ENCODE measurements at places on chromosomes 12 and 14.
A peak's percentile ranks its signal among the peaks of the same experiment; 100 is the strongest.

DNA sequence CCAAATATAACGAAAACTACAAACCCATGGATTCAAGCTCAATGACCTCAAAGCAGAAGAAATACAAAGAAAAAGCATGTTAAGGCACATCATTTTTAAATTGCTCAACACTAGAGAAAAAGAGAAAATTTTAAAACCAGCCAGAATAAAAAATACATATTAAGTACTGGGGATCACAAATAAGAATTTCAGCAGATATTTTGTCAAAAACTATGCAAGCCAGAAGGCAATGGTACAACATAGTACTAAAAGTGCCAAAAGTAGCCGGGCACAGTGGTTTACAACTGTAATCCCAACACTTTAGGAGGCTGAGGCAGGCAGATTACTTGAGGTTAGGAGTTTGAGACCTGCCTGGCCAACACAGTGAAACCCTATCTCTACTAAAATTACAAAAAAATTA is 10.2 kb downstream of the SGPP1 start:
- peak; percentile 10 for DNase-seq

DNA sequence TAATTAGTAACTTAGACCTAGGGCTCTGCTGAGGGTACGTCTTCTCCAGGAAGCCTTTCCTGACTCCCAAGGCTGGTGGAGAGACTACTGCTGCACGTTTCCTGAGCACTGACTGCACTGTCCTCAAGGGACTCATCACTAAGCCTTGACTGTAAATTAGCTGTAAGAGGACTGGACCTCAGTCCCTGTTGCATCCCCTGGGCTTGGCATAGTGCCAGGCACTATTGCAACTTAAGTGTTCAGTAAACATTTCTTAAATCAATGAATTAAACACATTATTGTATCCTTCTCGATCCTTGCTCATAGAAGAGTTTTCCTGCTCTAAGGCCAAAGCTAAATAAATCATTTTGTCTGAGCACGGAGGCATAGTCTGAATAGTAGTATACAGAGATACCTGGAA is 31.9 kb upstream of the IFNG-AS1 start:
- DNase-seq = peak; percentile 49

DNA sequence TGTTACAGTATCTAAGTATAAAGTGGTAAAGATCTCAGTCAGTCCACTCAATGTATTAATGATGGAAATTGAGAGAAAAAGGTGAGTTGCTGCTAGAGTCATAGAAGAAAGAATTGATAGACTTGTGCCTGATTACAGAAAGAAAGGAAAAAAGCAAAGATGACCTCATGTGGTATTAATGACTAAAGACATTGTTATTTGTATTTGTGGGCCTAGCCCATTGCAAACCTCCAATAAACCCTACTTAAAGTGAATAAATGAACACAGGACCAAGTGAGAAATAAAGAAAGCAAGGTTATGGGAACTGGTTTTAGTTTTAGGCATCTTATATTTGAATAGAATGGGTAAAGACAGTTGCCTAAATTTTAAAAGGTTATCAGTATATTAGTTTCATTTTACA is 105.5 kb downstream of the SYT1 start:
- no peak for DNase-seq

- DNase-seq = no peak
Observed at GRCh38 chr14:32633930-32634329, 304.7 kb upstream of the NPAS3 start.

DNA sequence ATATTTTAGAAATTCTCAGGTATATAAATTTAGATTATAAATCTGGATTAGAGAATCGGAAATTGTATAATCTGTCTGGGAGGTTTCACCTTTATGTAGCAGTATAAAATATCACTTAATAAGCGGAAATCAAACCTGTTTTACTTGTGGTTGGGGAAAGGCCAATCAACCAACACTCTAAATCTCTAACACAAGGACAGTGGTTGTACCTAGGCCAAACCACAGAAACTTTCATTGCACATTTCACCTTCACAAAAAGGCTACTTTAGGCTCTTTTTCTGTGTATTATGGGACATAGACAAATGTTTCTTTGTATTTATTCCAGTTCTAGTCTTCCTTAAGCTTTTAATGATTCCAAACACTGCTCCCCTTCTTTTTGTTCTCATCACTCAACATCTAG is 19.8 kb downstream of the ERH start:
- no peak for DNase-seq

- no peak for DNase-seq
Observed at GRCh38 chr14:90728951-90729350, 87.3 kb downstream of the TTC7B start.

DNA sequence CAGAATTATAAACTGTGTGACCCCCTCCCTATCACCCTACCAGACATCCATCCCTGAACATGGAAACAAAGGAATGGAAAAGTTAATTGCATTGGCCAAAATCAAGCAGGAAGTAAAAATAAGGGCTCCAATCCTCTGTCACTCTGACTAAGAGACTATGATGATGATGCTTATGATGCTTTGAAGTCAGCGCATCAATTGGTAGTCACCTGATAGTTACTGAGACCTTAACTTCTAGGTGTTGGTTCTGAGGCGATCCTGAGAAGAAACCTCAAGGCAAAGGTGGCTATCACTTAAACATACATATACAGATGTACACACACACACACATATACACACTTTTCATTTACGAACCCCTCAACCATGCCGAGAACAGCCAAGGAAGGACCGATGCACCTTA is 6.6 kb downstream of the ITPR2 start:
- no peak for DNase-seq

DNA sequence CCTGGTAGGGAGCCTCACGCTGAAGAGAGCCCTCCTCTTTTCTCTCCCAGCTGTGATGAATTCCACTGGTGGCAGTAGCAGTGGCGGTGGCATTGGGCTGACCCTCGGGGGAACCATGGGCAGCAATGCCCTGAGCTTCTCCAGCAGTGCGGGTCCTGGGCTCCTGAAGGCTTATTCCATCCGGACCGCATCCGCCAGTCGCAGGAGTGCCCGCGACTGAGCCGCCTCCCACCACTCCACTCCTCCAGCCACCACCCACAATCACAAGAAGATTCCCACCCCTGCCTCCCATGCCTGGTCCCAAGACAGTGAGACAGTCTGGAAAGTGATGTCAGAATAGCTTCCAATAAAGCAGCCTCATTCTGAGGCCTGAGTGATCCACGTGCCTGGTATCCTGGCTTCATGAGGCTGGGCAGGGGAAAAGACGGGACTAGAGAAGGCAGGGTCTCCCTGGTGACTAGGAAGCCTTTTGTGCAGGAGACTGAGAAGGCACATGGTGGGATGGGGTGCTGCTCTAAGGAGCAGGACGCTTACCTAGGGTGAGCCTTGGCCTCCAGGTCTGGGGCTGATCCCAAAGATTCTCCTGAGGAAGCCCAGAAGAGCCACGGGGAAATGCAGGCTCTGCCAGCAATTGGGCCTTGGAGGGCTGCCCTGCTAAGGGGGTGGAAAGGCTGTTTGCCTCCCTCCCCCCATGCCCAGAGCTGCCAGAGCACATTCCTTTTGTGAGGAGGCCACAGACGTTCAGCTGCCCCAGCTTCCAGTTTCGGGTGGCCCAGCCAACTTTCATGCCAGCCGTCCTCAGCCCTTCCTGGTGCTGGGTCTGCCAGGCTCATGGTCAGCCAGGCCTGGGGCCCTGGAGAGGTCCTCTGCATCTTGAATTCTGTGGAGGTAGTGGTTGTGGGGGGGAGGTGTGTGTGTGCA is 15.8 kb downstream of the KRT7 start:
- no peak for DNase-seq

GRCh38 chr14:99740411-99740810 is 52.8 kb upstream of the EML1 start:
- no peak for DNase-seq
